ENCODE measurements at places on chromosomes 6 and 20.

GRCh38 chr6:88562353-88563276 lies 396.5 kb upstream of the CNR1 start:
- DNase-seq: no peak

- DNase-seq: no peak
These were observed 160.5 kb downstream of the THBS2 start for GRCh38 chr6:169093066-169093723.

DNA sequence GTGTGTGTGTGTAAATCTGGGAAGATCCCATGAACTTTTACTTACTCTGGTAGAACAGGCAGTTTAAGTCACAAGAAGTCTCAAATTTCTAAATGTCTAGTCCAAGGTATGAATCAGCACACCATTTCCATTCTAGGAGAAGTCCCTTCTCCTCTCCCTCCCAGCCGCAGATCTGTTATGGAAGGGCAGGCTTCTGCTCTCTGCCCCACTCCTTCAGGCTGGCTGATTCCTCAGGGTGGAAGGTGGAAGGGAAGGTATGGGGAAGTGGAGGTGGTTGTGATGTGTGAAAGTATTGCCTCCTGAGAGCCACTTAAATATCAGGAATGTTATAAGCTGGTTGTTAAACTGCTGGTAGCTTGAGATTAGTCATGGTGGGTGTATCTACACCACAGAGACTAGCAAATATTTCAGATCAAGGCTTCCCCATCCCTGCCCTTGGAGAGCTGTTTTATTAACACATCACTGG lies 44.5 kb upstream of the LAMA4 start:
- DNase-seq: no peak

DNA sequence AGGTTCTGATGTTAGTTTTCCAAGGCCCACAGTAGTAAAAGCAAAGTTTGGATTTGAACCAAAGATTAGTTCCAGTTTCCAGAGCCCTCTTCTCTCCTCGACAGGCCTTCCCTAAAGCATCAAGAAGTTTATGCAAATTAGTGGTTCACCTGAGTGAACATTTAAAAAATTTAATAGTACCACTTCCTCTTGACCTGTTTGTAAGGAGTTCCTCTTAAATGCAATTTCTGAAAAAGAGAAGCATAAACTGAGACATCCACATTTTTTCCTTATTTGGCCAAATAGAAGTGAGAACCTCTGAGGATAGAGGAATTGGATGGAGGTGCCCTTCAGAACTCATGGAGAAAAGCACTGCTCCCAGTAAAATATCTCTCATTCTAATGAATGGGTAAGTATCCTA lies 1.2 kb upstream of the DSE start:
- DNase-seq: no peak

DNA sequence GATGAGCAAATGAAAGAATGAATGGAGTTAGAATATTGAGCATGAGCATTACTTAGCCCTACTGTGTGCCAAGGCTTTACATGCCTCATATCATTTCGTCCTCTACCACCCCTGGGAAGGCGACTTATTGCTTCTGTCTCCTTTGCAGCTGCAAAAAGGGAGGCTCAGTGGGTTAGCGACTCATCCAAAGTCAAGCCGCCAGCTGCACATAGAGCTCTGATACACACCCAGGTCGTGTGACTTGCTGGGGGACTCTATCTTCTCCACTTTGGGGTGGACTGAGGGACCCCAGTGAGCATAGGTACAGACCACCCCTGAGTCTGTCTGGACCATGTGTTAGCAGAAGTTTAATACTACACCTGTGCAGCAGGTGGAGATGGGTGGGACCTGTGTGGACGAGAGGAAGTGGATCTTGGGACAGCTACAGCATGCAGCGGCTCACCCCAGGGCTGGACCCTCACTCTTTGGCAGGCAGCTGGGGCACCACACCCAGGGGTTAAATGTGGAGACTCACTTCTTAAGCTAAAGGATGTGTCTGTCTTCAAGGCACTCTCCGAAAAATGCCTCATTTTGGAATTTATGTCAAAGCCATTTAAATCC lies 36.2 kb upstream of the ANGPT4 start:
- no peak for DNase-seq
